ENCODE measurements at places on chromosomes 5 and 9. TPM values are rescaled to one million over a fixed set of nuclear protein-coding genes. Genes with fewer than 3 reads are reported as not detected.

The ARL14EPL gene
- polyA plus RNA-seq = not detected

The GFI1B gene
- polyA plus RNA-seq = 0.06 TPM

The NEUROG1 gene
- polyA plus RNA-seq = not detected

The LCN9 gene
- not detected for polyA plus RNA-seq

The SPATA31D4 gene
- polyA plus RNA-seq = not detected

The PCDHGA6 gene
- not detected for polyA plus RNA-seq

The LAMC3 gene
- polyA plus RNA-seq = not detected

The PCDHGB4 gene
- polyA plus RNA-seq = not detected

The NOXA1 gene
- polyA plus RNA-seq = 12.8 TPM

DNA sequence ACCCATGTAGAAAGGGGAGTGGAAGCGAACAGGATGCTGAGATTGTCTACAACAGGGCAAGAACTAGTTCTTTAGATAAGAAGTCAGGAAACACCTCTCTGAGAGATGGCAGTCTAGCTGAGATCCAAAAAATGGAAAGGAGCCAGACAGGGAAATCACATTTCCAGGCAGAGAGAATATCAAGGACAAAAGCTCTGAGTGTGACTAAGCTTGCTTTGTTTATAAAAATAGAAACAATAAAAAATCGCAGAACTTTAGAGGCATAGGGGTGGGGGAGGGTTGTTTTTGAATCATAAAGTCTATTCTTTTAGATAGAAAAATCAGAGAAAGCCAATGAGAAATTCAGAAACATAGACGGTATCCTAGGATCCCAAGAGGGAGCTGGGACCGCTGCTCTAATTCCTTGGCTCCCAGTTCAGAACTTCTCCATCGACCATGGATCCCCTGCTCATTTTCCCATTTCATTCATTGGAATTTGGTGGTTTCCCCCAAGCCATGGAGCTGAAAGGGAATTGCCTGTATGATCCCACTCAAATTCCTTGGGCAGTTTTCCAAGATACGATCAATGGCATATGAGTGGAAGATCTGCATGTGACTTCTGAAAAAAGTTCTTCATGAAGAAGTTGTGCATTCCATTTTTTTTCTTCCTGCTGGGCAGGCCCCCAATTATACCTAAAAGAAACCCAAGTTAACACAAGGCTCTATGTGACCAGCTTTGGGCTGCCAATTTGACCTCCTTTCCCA, 182.0 kb downstream of the GRIA1 start:
- no peaks in the 10 kb centered on the region for H3K27me3 ChIP-seq
- no peak overlapping the region for H3K27ac ChIP-seq

- no peaks in the 10 kb centered on the region for H3K36me3 ChIP-seq
- DNase-seq = no peak
- no peak overlapping the region for H3K27ac ChIP-seq
Measured at GRCh38 chr5:124420952-124421351, 325.5 kb downstream of the ZNF608 start.

DNA sequence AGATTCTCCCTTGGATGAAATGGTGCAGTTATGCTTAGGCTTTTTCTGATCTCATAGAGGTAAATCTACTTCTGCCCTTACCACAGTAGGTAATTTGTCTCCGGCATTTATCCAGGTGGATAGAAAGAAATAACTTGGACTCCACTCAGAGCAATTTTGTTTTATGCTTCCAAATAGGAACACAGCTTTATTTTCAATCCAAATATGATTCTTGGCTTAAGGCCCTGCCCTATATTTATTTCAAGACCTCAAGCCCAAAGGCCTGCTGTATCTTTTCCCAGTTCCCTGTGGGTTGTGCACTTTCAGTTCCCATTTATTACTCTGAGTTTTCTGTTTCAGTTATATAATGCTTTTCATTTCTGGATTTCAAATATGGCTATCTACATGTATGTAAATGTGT, 274.2 kb upstream of the SMC2 start:
- no peaks in the 10 kb centered on the region for H3K27me3 ChIP-seq
- H3K4me3 ChIP-seq = no peak overlapping the region
- H3K36me3 ChIP-seq = no peaks in the 10 kb centered on the region
- no peak overlapping the region for H3K27ac ChIP-seq
- no peaks in the 10 kb centered on the region for H3K4me1 ChIP-seq

GRCh38 chr5:138243794-138244193, 30.6 kb downstream of the GFRA3 start:
- H3K4me1 ChIP-seq = peaks cover 19% of the 10 kb centered on the region
- H3K27me3 ChIP-seq = peaks cover 2% of the 10 kb centered on the region
- H3K36me3 ChIP-seq = no peaks in the 10 kb centered on the region
- no peak overlapping the region for H3K27ac ChIP-seq

DNA sequence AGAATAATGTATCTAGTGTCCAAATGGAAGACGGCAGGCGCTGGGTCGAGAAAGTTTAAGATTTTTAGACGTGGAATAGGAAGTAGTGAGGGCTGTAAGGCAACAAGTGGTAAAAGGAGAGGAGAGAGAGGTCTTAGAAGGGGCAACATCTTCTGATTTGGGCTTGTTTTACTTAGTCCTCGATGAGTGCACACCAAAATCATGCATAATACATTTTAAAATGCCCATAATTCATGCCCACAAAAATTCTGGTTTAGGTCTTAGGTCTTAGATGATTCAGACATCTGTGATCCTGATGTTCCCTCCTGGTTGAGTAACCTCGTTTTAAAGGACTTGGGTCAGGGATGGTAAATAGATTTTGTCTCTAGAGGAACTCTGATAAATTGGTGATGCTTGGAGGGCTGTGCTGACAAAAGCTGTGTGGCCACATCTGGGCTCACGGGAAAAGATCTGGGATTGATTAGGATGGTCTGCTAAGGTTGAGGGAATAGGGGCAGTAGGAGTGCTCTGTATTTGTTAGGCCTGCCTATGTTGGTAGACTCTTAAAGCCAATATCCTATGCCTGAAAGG, 476.3 kb downstream of the CCDC171 start:
- no peak for DNase-seq
- no peak overlapping the region for H3K27ac ChIP-seq
- H3K27me3 ChIP-seq = no peaks in the 10 kb centered on the region
- no peaks in the 10 kb centered on the region for H3K4me1 ChIP-seq
- H3K4me3 ChIP-seq = no peak overlapping the region
- no peaks in the 10 kb centered on the region for H3K36me3 ChIP-seq

DNA sequence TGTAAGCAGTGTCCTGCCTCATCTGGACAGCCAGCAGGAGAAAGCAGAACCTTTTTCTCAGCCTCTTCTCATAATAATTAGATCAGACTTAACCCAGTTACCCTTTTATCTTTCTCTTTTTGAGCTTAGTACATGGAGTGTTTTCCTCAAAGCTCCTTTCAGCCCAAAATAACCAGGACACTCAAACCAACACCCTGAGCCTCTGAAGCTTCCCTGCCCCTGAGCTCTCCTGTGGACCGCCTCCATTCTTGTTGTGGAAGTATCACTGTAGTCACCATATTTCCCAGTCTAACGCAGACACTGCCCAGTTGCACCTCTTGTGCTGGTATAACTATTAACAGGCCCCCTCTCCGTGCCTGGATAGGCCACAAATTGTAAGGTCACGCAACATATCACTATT, 53.8 kb upstream of the ZNF622 start:
- DNase-seq = no peak
- H3K36me3 ChIP-seq = no peaks in the 10 kb centered on the region
- H3K4me1 ChIP-seq = no peaks in the 10 kb centered on the region
- H3K27me3 ChIP-seq = no peaks in the 10 kb centered on the region

GRCh38 chr5:14107536-14107935, 35.6 kb upstream of the TRIO start:
- no peaks in the 10 kb centered on the region for H3K36me3 ChIP-seq
- no peak overlapping the region for H3K27ac ChIP-seq
- H3K27me3 ChIP-seq = no peaks in the 10 kb centered on the region

GRCh38 chr9:123470991-123471770, 115.2 kb downstream of the CRB2 start:
- H3K4me1 ChIP-seq = peaks cover 17% of the 10 kb centered on the region
- H3K4me3 ChIP-seq = no peak overlapping the region
- H3K36me3 ChIP-seq = peaks cover 12% of the 10 kb centered on the region
- DNase-seq = no peak
- H3K27me3 ChIP-seq = no peaks in the 10 kb centered on the region

- no peak for DNase-seq
- H3K36me3 ChIP-seq = no peaks in the 10 kb centered on the region
- H3K27ac ChIP-seq = no peak overlapping the region
- H3K27me3 ChIP-seq = no peaks in the 10 kb centered on the region
Measured at GRCh38 chr5:150227606-150228273, 37.9 kb downstream of the SLC6A7 start.

DNA sequence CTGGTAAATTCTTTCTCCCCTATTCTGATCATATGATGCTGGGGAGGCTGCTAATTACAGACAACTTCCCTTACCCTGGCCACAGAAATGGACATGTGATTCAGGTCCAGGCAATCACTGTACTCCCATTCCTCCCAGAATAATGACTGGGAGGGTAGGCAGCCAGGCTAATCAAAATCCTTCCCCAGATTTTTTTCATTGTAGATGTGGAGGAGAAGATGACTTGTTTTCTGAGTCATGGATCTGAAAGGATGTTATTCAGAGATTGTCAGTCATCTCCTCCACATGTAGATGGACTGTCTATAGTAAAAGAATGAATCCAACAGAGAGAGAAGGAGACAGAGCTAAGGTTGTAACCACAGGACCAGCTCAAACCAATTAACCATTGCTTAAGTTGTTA, 123.9 kb upstream of the PUM3 start:
- H3K36me3 ChIP-seq = no peaks in the 10 kb centered on the region
- H3K27me3 ChIP-seq = no peaks in the 10 kb centered on the region
- no peaks in the 10 kb centered on the region for H3K4me1 ChIP-seq

- no peak overlapping the region for H3K4me3 ChIP-seq
- H3K27me3 ChIP-seq = no peaks in the 10 kb centered on the region
- no peak overlapping the region for H3K27ac ChIP-seq
- H3K36me3 ChIP-seq = peaks cover 68% of the 10 kb centered on the region
Measured at GRCh38 chr9:123568691-123569688, 213.0 kb downstream of the CRB2 start.

GRCh38 chr5:168876419-168876818, 297.3 kb upstream of the PANK3 start:
- DNase-seq = no peak
- H3K27ac ChIP-seq = no peak overlapping the region

DNA sequence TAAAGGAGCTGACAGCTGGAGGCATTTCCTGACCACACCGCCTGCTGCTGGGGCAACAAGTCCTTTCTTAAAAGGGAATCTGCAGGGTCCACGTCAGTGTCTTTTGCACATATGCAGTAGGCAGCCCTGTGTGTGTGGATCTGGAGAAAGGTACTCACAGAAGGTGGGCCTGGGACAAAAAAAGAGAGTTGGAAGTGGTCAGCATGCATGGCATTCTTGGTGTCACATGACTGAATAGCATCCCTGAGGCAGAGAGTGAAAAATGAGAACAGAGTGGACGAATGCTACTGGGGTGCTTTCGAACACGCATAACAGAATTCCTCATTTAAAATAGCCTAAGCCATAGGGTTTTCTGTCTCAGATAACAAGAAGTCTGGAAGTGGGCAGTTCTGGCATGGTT, 47.0 kb downstream of the DNAJC21 start:
- no peak overlapping the region for H3K4me3 ChIP-seq
- H3K36me3 ChIP-seq = no peaks in the 10 kb centered on the region
- no peaks in the 10 kb centered on the region for H3K4me1 ChIP-seq
- DNase-seq = no peak
- H3K27ac ChIP-seq = no peak overlapping the region

DNA sequence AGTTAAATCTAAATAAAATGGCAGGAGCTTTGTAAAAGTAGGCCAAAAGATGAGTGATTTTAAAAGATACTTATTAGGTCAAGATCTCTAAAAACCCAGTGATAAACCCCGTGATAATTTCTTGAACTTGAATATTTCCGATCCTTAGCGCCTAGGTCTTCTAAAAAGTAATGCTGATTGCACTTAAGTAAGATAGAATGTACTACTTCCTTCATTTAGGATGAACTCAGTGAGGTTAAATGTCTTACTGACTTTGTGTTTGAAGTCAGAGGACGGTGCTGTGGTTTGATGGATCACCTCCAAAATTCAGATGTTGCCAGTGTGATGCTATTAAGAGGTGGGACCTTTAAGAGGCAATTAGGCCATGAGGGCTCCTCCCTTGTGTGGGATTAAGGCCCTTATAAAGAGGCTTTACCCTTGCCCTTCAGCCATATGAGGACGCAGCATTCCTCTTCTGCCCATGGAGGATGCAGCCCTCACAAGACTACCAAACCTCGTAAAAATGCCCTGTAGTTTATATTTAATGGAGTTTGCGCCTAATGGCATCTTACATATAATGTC, 130.1 kb downstream of the TRIO start:
- peaks cover 9% of the 10 kb centered on the region for H3K4me1 ChIP-seq
- H3K4me3 ChIP-seq = no peak overlapping the region
- H3K27me3 ChIP-seq = no peaks in the 10 kb centered on the region
- peaks cover 13% of the 10 kb centered on the region for H3K36me3 ChIP-seq
- DNase-seq = no peak
- no peak overlapping the region for H3K27ac ChIP-seq

- no peaks in the 10 kb centered on the region for H3K4me1 ChIP-seq
- H3K36me3 ChIP-seq = no peaks in the 10 kb centered on the region
- DNase-seq = no peak
Measured at GRCh38 chr5:158484150-158484549, 615.6 kb downstream of the EBF1 start.

DNA sequence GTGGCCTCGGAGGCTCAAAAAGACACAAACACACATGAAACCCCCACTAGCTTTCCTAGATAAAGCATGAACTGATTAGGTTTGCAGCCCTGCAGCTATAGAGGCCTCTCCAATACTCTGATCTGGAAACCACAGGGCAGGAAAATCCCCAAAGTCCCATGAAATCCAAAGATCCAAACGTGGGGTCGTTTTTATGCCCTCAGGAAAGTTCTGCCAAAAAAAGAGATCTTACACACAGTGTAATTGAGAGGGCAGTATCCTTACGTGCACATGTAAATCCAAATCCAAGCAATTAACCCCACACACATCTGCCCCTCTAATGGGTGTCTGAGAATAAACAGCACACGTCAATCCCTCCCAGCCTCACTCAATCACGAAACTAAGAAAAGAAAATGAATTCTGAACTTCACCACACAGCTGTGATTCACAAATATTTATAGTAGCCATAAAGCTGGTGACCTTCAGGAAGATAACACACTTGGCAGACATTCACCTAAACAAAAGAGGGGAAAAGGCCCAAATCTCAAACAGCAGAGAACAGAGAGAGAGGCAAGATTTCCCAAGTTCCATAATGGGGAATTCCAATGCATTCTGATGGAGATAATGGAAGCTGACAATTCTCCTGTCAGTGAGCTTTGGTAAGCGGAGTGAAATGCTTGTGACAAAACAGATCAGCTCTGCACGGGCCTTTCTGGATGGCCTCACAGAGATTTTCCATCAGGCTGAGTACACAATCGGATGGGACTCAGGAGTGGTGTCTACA, 114.2 kb downstream of the SEMA5A start:
- no peak for DNase-seq
- no peaks in the 10 kb centered on the region for H3K4me1 ChIP-seq
- H3K36me3 ChIP-seq = no peaks in the 10 kb centered on the region
- H3K27ac ChIP-seq = no peak overlapping the region
- no peak overlapping the region for H3K4me3 ChIP-seq

All from CD14-positive monocyte (primary cell).